ENCODE measurements at places on chromosomes 6 and 20.

GRCh38 chr6:6975459-6976111 lies 132.2 kb upstream of the RREB1 start:
- DNase-seq, result no peak

GRCh38 chr6:142867355-142867801 lies 77.6 kb downstream of the HIVEP2 start:
- no peak for DNase-seq

- no peak for DNase-seq
Measured at GRCh38 chr6:125512621-125513020, 210.9 kb upstream of the HDDC2 start.

DNA sequence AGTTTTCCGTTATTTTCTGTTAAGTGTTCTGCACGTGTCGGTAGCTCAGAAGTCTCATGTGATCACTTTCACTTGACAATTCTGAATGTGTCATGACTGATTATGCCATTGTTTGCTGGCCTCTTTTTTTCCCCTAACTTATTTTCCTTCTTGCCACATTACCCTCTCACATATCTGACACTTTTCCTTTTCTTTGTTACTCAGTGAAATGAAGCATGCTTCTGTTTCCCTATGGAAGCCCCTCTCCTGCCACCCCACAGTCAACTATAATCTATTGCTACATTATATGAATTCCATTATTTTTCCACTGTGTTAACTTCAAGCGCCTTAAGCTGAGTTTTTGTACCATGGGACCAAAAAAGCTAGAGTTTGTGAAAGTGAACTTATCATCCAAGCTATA lies 531.6 kb upstream of the HS3ST5 start:
- no peak for DNase-seq

DNA sequence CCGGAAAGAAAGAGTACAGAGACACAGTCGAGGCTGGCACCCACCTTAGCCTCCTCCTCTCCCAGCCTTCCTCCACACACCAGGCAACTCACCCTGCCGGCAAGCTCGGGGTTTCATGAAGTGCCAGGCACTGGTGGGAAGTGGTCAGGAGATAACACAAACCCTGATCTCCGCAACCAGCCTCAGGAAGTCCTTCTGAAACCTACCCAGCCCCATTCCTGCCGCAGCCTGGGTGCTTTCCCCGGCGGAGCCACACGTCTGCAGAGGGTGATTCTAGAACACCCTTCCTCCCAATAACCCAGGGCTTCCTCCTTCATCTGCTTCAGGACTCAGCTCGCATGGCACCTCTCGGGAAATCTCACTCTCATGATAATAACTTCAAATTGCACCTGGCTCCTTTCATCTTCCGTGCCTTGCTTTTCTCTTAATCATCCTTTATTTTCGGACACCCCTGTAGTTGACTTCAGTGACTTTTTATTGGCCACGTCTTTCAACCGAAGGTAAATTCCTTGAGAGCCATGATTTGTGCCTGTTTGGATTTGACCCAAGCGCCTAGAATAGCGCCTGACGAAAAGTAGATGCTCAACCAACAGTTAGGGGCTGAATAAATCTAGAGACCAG lies 8.7 kb upstream of the HLA-E start:
- DNase-seq, result peak; percentile 65

DNA sequence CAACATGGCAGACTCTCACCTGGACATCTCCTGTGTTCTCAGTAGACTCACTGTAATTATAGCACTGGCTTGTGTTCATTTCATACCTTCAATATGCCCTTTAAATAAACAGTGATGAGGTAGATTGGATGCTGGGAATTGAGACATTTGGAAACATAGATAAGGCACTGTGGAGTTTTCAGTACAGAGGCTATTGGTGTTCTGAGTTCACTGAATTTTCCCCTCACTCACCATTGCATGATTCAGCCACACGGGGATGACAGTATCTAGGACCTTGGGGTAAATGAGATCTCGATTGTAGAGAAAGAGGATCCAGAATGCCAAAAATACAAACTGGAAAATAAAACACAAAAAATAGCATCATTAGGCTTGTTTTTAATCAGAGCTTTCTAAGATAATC lies 12.6 kb downstream of the ADTRP start:
- DNase-seq, result no peak

DNA sequence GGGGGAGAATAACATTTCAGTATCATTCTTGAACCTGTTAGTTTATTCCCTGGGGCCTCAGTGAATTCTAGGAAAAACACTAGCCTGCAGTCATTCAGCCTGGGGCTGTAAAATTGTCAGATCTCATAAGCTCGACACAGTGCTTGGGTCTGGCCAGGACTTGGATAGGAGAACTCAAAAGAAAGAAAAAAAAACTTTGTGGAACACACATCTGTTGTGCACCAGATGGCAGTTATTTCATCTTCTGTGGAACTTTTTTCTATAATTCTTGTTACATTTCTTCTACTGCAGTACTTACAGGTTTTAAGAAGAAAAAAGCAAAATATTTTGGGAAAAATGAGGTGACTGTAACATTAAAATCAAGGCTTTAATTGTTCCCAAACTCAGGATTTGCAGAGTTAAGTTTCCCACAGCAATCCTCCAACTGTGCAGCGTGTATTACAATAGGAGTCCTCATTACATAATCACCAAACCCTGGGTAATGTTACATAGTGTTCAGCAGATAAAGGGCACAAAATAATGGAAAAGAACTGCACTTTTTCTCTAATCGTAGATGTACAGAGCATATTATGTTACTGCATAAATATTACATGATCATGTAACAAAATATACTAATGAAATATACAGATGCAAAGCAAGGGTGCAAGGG lies 531.1 kb upstream of the CITED2 start:
- no peak for DNase-seq

DNA sequence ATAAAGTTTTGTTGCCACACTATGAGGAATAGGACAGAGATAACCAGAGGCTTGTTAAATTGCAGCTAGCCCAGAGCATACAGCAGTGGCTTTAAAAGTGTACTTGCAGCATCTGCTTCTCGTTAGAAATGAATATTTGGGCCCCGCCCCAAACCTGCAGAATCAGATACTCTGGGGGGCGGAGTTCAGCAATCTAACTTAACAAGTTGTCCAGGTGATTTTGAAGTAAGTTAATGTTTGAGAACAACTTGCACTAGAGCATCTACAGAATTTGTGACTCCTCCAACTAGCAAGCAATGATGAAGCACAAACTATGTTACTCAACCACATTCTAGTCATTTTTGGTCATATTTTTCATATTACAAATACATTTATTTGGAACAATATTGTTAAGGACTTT lies 10.6 kb upstream of the SUPT3H start:
- no peak for DNase-seq

DNA sequence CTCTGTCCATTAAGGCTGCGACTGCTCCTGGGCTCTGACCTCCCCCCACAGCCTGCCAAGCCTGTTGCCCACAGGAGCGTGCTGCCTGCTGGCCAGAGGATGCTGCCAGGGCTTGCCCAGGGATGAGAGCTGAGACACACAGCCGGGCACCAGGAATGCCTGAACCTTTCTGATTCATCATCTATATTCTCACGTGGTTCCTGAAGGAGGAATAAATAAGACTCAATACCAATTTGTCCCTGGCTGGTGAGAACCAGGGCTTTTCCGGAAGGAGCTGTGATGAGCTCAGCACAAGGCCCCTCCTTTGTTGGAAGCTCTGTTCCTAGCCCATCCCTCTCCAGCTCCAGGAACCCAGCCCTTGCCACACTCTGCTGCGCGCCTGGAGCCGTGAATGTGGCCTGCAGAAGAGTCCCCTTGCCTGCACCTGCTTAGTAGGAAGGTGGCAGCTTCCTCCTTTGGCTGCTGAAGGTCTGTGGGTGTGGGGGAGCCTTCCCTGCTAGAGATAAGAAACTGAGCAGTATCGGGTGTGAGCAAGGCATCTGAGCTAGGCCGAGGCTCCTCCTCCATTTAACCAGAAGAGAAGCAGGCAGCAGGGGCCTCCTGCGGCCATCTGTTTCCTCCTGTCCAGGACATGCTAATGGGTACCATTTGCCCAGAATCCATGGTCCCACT lies 37.9 kb downstream of the SYNDIG1 start:
- DNase-seq, result no peak

- DNase-seq, result no peak
Measured at GRCh38 chr6:12343440-12344162, 53.4 kb downstream of the EDN1 start.

DNA sequence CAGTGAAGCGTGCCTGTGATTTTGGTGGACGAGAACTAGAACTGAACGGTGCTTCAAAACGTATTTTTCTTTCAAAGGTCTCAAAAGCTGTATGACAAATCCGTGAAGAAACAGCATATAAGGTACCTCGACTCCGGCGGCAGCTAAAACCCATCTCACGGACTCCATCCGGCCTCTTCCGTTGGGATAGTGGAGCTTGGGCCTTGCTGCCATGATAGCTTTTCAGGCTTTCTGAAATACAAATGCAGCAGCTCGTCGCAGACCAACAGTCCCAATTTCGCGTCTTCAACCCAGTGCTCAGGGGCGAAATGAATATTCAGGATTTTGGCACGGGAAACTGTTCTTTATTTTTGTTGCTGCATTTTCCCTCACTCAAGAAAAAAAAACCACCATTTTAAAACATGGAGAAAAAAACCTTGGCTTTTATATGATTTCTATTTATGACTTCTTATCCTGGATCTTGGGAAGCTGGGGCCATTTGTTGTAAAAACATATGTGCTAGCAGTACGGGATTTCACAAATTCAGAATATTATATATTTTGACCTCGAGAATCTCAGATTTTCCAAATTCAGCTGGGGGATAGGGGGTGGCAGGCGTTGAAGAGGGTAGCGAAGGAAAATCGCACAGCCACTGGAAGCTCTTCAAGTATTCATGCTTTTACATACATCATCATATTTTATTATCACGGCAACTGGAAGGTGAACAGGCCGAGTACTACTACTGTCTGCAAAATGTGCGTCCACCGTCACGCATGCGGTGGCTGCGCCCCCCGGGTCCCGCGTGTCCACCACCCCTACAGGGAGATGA lies 849 bp downstream of the GSTA4 start:
- DNase-seq, result no peak

DNA sequence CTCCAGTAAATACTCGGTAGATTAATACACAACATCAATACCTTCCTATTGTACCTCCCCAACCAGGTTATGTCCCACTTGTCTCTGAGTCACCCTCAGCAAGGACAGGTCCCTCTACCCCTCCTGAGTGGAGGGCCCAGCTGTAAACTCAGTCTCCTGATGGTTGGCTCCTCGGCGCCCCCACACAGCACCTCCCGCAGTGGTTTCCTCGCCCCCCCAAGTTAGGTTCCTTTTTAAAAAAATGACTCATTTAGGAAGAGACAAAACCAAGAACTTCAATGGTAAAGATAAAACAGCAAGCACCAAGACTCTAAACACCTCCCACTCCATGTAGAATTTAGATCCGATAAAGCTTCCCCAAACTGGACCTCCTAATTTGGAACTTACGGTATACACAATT lies 83.5 kb downstream of the TRERF1 start:
- DNase-seq, result peak; percentile 71

DNA sequence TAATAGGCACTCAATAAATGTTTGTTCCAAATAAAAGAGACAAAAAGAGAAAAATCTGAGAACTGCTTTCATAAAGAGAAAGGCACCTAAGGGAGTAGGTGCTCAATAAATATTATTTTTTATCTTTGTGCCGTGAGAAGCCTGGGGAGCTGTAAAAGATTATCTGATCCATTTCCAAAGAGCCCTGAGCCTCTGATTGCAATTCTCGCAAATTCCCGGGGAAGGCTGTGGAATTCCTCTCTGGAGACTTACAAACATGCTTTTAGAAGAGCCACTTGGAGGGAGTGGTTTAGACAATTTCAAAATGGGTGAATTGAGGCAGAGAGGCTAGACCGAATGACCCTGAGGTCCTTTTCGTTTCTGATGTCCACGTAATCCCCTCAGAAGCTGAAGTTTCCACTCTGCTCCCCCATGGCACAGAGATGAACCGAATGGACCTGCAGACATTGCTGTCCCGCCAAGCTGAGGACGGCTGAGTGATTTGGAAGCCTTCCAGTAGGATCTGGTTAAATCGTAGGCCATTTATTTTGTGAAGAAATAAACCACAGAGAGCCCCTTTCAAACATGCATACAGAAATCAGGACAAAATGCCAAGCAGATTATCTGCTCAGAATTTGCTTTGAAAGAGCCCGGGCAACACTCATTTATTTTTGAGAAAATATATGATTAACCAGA lies 77.8 kb downstream of the PKHD1 start:
- no peak for DNase-seq

DNA sequence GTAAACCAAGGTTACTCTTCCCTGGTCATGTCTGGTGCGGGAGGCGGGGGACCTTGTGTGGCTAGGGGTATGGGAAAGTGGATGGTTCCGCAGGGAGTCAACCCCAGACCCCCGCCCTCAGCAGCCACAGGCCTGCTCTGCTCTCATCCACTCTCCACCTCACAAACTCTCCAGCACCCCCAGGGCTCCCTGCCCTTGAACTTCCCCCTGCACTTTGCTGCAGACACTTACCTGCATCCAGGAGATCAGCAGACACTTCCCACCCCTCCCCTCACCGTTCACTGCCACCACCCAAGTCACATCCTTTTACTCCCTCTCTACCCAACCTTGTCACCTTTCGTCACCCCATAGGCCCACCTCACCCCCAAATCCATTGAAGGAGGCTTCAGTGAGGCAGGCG lies 3.9 kb upstream of the RAET1L start:
- no peak for DNase-seq

GRCh38 chr20:36629719-36630681 lies 16.0 kb downstream of the SLA2 start:
- peak; percentile 63 for DNase-seq

DNA sequence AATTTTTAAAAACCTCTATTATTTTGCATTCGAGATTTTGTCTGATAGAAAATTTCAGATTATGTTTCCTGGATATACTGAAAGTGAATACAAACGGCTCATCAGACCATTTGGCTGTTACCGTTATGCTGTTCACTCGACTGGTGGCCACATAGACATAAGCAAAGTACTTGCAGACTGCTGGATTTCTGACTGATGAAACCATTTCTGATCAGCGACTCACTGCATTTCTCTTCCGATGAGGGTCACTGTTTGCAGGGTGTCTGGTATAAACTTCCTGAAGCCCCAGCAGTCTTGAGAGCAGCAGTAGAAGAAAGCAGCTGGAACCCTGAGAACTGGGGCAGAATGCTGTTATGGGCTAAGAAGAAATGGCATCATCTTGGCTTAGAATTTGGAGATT lies 17.7 kb downstream of the SNX9 start:
- no peak for DNase-seq

DNA sequence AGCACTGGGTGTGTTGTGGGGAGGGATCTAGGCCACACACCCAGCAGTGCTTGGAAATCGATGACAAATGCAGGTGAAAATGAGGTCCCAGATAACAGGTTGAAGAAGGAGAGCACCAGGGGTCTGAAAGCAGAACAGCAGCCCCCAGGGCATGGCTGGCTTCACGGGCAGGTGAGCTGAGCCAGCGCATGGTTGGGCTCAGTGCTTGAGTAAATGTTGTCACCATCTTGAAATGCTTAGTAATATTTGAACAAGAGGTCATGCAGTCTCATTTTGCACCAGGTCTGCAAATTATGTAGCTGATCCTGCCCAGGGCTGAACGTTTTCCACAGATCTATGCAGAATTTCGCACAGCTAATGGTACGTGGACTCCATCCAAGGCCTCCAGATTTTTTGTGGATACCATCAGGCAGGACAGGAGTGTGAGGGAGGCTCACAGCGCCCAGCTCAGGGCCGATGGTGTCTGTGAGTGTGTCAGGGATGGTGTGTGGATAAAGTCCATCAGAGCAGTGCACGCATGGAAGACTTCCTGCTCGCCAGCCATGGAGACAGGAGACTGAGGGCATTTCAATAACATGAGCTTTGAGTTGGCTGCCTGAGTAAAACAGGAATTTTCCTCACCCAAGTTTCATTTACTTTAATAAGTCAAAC lies 53.1 kb upstream of the SNX9 start:
- no peak for DNase-seq
